ENCODE measurements at places on chromosomes 5 and 9.
A peak's percentile ranks its signal among the peaks of the same experiment; 100 is the strongest.

- DNase-seq: no peak
Observed at GRCh38 chr9:128077847-128078503, 9.9 kb downstream of the SLC25A25 start.

- no peak for DNase-seq
Observed at GRCh38 chr9:73154722-73155121, 3.1 kb downstream of the ANXA1 start.

- DNase-seq: no peak
Observed at GRCh38 chr5:168608386-168608785, 29.2 kb upstream of the PANK3 start.

DNA sequence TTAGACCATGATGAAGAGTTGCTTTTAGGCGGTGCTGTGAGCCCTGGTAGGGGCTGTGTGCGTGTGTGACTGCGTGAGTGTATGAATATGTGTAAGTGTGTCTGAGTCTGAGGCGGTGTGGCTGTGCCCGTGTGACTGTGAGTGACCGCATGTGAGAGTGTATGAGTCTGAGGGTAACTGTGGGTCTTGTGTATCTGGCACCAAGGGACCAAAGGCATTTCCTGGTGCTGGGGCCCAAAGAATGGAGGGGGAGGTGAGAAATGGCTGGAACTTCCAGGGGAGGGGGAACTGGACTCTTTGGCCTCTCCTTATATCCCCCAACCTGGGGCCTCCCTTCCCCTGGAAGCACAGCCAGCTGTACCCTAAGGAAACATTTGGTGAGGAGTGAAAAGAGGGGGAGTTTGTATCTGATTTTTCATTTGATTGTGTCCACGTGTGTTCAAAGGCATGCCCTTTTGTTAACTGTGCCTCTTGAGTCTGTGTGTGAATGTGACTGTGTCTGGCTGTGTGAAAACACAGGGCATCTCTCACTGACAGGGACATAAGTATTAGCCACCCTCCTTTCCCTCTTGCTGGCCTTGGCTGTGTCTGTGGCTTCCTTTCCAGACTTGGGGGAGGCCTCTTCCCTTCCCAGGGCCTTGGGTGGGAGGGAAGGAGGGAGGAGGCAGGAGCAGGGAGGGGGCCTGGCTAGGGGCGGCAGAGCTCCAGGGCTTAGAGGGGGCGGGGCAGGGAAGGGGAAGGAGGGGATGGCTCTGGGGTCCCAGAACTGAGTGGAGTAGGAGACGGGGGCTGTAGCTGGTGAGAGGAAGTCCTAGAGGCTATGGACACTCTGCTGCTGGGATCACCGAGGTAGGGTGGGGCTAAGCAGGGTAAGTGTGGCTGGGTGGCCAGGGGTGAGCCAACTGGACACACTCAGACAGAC is 1.4 kb downstream of the IL11RA start:
- peak; percentile 88 for DNase-seq

DNA sequence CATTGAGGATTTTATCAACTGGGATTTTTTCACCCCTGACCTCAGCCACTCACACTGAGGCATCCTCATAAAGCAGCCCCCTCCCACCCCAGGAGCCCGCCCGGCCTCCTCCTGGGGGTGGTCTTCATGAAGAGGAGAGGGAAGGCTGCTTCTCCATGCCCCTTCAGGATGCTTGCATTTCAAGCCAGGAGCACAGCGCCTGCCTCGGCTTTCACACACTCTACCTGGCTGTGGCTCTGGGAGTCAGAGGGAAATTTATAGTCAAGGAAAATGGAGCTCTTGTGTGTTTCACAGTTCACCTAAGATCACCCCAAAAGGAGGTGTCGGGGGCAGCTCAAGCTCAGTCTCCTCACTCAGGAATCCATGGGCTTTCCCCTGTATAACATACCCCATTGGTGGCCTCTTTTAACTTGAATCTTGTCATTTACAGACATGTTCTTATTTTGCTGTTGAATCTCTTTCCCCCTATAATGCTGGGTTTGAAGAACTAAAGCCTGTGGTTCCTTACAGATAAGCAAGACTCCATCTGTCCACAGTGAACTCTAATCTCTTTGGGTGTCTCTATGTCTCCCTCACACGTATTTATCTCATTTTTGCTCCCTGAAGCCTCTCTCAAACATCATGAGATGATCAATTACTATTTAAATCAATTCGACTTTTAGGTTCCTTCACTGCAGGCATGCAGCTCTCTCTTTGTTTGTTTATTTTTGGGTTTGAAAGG is 22.6 kb upstream of the IQGAP2 start:
- no peak for DNase-seq

DNA sequence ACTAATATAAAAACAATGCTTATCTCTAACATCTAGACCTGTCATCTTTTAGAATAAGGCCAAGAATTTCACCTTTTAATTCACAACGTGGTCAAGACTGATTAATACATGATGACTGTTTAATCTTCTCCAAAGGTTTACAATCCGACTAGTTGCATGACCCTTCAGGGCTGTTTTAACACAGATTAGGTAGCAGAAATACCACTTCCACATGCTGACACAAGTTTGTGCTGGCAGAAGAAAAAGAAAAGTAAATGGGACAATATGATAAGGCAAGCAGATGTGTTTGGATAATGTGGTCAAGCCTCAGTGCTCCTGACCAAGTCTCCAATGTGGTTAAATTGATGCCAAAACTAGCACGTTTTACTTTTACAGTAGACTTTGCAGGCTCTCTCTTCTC is 31.1 kb downstream of the SEMA6A start:
- DNase-seq: no peak

GRCh38 chr5:91390268-91390667 is 7.2 kb upstream of the ARRDC3 start:
- DNase-seq: no peak

DNA sequence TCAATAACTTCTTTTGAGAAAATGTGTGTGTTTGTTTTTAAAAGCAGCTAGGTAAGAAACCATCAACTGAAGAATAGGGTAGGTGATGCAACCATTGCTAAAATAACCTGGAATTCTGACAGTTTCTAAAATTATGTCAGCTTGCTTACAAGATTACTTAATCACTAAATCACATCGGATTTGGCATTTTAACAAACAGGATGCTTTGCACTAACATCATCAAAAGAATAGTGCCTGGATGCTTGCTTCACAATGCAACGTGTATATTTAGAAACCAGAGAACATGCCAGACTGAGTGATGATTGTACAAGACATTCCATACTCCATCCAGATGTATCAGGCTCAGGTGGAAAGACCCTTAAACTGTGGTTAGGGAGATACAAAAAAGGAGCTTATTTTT is 43.9 kb downstream of the PAM start:
- DNase-seq: no peak

DNA sequence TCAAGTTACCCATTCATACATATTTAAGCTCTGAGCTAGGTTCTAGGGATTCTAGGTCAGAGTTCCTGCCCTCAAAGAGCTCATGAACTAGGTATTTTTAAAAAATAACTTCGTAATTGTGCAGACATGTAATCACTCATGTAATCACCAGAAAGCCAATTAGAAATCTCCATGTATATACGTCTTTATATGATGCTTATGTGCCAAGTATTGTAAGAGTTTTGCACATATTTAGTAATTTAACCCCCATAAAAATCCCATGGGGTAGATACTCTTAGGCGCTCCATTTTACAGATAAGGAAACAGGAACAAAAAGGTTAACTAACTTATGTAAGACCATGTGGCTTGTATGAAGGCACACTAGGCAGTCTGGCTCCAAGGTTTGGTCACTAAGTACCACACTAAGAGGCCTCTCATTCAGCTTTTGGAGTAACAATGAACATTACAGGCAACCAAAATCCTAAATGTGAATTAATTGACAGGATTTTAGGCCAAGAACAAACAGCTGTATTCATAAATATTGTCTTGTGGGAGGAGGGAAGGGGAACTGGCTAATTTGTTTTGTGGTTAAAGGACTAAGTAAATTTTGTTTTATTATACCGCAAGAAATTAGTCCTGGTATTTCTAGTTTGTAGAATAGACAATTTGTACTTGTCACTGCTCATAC is 1.7 kb upstream of the OTULINL start:
- no peak for DNase-seq

DNA sequence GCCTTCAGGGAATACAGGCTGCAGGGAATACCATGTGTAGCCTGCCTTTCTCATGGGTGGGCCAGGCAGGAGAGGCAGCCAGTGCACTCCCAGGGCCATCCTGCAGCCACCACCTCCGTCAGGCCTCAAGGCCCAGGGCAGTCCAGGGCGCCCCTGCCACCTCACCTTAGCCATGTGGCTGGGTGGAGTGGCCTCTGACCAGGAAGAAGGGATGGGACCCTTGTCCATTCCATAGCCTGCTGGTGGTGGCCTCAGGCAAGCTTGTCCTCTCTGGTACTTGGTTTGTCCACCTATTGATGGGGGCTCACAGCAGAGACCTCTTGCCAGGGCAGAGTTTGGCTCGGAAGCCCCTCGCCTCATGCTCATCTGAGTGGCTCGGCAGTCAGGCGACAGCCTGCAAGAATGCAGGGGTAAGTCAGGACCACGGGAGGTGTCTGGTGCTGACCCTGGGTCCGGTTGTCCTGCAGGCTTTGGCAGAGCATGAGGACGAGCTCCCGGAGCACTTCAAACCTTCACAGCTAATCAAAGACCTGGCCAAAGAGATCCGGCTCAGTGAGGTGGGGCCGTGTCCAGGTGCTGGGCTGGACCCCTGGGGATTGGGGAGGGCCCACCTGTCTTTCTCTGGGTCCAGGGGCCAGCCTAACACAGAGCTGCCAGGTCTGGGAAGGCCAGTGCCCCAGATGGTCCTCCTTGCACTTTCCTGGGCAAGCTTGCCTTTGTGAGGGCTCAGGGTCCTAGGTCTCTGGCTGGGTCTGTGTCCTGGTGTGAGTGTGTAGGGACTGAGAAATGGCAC is 82.9 kb downstream of the PHF2 start:
- DNase-seq: no peak

DNA sequence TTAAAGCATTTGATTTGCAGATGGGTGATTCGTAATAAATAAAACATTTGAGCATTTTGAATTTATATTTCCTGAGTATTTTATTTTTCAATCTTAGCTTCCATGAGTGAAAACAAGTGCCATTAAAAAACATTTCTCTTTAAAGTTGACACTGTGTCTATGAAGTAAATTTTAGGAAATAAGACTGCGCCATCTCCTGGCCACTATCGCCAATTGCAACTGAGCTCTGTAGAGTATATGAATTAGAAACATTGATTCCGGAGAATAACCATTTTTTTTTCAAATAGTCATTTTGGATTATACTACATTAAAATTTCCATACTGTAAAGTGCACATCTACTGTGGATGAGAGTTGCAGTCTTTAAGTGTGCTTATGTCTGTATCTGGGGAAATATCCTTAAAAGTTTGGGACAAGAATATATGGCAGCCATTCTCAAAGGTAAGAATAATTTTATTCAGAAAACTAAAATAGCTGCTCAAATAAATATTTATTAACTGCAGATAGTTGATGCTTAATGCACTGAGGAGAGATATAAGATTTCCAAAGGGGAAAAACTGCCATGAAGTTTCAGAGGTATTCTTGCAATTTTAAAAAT is 5.9 kb downstream of the DMRTA1 start:
- DNase-seq: no peak

- no peak for DNase-seq
Observed at GRCh38 chr9:78032730-78033457, 1.3 kb upstream of the GNAQ start.

- no peak for DNase-seq
Observed at GRCh38 chr9:132207839-132208615, 46.2 kb downstream of the NTNG2 start.

DNA sequence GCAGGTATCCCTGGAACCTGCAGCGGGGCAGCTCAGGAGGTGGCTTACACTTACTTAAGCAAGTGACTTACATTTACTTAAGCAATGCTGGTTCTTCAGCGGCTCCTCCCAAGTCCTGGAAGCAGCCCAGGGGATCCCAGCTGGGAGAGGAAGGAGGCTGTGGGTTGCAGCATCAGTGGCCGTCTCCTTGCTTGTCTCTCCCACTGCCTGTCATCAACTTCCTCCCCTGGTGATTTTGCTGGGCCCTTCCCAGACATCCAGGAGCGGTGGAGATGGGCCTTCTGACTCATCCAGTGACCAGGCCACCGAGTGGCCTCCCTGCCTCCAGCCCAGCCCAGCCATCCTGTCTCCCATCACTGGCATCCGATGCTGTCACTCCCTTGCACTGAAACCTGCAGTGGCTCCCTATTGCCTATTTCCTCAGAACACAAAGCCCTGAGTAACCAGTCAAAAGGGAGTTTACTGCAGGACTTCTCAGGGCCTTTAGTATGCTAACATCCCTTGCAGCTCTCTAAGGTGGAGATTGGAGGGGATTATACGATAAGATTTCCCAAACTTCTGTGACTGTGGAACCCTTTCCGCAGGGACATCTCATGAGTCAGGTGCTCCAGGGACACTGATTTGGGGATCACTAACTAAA is 155.9 kb upstream of the PHYKPL start:
- DNase-seq: no peak

DNA sequence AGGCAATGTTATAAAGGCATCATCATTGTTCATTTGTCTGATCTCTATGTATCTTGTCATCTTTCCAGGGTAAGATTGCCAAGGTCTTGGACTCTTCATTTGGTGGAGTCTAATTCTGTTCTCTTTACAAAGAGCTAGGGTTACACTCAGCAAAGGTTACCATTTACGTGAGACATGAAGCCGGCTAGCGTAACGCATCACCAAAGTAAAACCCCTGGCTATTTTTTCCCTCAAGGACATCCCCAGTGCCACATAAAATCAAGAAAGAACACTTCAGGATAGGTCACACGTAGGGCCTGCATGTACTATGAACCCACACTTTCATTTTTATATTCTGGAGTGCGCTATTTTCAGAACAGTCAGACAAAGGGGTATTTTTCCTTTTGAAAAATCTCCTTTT is 20.0 kb upstream of the MYOT start:
- DNase-seq: no peak

DNA sequence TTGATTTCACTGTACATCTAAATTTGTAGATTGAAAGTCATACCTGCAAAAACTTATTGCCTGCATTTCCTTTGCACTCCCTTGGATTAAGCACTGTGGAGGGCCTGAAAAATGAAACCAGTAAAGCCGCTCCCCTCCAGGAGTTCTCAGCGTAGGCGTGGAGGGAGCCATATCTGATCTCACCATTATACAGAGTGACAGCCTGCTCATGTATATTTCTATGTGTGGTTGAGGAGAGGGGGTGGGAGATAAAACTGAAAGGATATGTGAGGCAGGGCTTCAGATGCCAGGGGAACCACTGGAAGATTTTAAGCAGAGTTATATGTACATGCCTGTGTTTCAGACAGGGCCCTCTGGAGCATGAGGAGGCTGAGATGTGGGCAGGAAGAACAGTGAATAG is 303.0 kb downstream of the MSX2 start:
- DNase-seq: no peak

DNA sequence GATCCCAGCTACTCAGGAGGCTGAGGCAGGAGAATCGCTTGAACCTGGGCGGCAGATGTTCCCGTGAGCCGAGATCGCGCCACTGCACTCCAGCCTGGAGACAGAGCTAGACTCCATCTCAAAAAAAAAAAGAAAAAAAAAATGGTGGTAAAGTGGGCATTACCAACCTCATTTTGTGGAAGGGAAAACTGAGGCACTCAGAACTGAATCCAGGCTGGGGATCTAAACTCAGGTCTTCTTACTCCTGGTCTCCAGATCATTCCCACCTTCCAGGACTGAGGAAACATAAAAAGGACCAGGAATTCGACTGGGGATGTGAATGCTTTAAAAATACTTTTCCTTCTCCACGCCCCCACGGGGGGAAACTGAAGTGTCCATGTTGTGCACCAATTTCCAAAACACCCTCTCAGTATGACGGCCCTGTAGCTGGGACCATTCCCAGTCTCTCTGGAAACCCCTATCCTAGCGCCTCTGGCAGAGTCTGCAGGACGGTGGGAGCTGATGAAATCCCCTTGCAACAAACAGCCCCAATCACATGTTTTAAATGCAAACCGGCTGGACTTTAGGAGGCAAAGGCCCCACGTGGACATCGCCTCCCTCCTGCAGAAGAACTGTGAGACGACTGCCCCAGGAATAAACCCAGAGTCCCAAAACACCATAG is 8.9 kb upstream of the AKNA start:
- DNase-seq: peak; percentile 75

Measured in right forelimb (tissue), 1 donor.